Activated CD4-positive, alpha-beta T cell treated with anti-CD3 and anti-CD28 coated beads, Interleukin-2, amount 10 ng/mL, durations not matched to agents 7 days and 5 days (primary cell): ENCODE measurements at places on chromosomes 13 and 19. TPM values are rescaled to one million over a fixed set of nuclear protein-coding genes. Genes with fewer than 3 reads are reported as not detected.

The ICAM5 gene
- total RNA-seq: 0.17 TPM

The MBD3L2 gene
- total RNA-seq: not detected

The WDR88 gene
- 0.27 TPM for total RNA-seq

The DMKN gene
- not detected for total RNA-seq

The NCAN gene
- not detected for total RNA-seq

The ZNF296 gene
- total RNA-seq: 4.1 TPM
